Activated CD4-positive, alpha-beta T cell treated with anti-CD3 and anti-CD28 coated beads, Interleukin-2, Interleukin-6, amounts not matched to agents 100 ng/mL and 50 ng/mL, durations not matched to agents 16 hours and 8 hours (primary cell): ENCODE measurements at places on chromosomes 2 and 18.

DNA sequence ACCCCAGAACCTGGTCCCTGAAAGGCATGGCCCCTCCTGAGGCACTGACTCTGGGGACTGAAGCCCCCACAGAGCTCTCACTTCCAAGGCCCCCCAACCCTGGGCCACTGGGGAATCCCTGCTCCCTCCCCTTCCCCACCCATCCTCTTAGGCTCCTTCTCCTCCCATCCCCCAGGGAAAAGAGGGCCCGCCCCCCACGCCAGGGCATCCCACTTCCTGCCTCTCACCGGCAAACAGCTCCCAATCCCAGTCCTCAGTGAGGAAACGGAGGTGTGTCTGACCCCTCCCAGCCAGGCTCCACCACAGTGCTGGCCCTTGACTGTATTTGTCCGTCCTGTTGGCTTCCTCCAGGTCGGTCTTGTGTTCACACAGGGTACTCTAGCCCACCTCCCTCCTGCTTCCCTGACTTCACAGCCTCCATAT is 35.0 kb upstream of the PTMA start:
- no peak for DNase-seq

GRCh38 chr18:77004555-77005380 is 127.8 kb downstream of the MBP start:
- peak; percentile 30 for DNase-seq

GRCh38 chr2:185132501-185133041 is 534.2 kb downstream of the ZNF804A start:
- DNase-seq, result no peak

DNA sequence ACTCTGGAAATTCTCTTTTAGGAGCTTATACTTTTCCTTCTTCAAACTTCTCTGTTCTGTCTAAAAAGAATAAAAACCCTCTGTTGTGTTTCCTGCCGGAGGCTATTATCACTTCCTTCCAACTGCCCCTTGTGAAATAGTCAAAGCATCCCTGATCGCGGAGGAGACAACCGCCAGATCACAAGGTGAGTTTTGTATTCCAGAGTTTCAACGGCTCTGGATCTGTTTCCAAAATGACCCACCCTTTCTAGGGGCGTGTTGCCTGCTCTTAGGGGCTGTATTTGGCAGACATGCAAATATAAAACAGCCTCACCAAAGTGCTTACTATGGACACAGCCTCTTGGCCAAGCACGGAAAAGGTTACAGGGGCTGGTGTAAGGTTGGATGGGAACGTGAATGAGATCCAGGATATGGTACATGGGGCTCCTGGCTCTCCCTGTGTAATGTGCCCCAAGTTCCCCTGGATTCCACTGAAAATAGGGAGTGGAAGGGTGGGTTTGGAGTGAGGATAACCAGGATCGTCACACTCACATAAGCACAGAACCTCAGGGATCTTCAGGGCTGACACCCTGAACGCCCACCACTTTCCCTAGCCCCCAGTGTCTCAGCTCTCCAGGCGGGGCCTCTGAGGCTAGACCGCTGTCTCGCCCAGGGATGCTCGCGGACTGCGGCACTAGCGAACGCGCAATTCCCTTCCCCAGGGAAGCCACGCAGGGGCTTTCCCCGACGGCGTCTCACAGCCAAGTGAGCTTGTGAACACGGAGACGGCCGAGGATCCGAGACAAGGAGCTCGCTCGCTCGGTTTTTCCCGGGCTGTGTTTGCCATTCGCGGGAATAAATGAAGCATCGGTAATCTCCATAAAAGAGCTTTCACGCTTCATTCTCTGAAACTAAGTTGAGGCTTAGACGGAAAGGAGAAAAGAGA is 14.4 kb downstream of the EN1 start:
- DNase-seq, result no peak

DNA sequence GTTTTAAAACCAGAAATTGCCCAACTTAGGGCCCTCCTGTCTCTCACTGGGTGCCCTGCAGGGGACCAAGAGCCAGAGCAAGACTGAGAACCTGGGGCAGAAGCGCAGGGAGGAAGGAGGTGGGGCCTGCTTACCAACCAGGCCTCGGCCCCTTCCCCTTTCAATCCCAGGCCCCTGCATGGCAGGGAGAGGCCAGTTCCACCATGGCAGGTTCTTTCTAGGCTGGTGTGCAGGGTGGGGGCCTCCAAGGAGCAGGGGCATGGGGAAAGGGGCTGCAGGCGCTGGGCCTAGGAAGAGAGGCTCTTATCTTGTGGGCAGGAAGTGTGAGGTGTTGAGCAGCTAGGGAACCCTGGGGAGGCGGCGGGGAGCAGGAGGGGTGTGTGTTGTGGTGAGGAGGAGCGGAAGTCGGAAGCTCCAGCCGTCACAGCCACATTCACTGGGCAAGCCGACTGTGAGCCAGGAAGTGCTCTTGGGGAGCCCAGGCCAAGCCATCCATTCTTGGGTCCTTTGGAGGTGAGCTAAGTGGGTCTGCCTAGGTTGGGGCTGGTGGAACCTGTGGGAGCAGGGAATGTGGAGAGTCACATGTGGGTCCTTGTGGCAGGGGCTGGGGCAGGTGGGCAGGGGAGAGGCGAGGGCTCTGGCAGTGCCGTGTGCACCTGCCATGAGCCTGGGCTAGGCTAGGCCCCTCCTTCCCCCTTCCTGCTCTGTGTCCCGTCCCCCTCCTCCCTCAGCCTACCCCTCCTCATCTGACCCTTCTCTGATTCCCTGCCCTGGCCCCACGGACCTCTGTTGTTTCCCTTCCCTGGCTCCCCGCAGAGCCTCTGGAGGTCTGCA is at the start of gene PSD4:
PSD4 (plus strand) TSS at position 430 of the 834 bp plus-strand sequence. CDS start 8,486 bp downstream, outside the sequence.
- peak; percentile 94 for DNase-seq

GRCh38 chr2:218046238-218046637 is 22.8 kb upstream of the RUFY4 start:
- DNase-seq, result no peak

DNA sequence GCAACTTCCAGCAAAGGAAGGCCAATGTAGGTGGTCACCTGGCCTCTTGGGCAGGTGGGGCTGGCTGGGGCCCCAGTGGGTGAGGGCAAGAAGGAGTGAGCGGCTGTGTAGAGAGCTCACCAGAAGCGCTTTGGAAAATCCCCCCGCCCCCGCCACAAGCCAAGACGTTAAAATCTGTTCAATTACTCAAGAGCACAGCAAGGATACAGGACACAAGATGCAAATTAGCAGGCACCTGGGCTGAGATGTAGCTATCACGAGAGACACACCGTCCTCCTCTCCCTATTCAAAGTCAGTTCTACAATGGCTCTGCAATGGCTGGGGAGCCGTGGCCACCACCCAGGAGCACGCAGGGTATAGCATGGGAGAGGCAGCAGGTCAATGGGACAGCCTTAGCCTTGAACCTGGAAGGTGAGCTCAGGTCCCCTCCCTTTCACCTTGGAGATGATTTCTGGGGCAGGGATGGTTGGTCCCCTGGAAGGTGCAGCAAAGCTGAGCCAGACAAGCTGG is 38.5 kb upstream of the GPR17 start:
- no peak for DNase-seq

DNA sequence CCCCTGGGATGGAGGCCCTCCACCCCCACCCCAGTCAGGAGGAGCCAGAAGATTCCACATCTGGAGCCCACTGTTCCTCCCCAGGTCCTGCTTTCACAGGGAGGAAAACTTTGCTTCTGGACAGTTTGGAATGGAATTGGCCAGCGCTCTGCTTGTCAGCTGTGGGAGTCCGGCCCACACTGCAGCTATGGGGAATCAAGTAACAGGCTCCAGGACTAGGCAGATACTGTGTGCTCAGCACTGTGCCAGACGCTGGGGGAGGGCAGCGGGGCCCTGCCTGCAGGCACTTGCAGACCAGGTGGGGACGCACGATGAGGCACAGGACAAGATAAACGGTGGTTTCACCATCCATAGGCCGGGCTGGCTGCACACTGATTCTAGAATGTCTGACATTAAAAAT is 114.0 kb downstream of the STPG4 start:
- DNase-seq, result no peak

- DNase-seq, result no peak
Observed at GRCh38 chr2:29583104-29583503, 338.3 kb downstream of the ALK start.

DNA sequence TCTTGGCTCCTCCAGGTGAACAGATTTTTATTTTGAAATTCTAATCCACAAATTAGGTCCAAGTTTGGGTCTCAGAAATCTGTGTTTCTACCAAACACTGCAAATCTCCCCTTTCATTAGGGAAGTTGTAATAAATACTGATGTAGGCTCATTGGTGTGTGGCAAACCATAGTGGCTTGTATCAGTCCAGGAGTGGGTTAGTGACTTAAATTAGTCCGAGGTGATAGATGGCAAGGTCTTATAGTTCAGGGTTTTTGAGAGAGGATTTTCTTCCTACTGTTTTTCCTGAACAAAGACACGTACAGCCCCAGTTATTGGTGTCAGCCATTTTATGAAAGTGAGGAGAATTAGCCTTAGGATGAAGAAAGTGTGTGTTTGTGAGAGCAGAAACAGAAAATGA is 74.6 kb downstream of the RPRM start:
- no peak for DNase-seq

DNA sequence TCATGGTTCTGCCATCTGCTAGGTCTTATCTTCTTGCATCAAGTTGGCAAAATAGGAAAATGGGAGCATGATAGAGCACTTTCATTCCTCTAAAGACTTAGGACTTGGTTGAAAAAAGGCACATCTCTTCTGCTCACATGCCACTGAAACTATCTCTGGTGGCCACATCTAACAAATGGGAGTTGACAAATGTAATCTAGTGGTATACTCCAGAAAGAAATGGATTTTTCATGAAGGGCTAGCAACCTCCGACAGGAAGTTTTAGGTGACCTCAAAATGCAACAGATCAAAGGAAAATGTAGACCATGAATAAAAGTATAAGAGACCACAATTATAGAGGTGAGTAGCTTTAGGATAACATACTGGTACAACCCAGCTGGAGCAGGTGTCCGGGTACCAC is 224.1 kb downstream of the SETBP1 start:
- DNase-seq, result no peak

DNA sequence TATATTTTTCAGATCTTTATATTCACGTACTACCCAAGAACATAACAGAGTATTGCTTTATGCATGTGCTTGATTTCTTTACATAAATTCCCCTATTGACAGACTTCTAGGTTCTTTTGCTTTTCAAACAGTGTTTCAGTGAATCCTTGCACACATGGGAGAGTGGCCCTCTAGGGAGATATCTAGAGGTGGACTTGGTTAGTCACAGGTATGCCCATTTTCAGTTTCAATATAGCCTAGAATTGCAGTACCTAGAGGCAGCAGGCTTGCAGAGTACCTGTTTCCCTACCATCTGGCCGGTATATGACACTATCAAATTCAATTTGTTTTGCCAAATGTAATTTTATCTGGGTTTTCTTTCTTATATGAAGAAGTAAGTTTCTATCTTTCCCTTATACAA is 36.8 kb downstream of the EML6 start:
- no peak for DNase-seq

GRCh38 chr2:193124815-193125214 is 930.1 kb upstream of the TMEFF2 start:
- DNase-seq, result no peak

- DNase-seq, result no peak
Observed at GRCh38 chr2:61920548-61920947, 15.1 kb downstream of the COMMD1 start.

GRCh38 chr2:239539083-239539775 is 138.4 kb upstream of the HDAC4 start:
- no peak for DNase-seq

DNA sequence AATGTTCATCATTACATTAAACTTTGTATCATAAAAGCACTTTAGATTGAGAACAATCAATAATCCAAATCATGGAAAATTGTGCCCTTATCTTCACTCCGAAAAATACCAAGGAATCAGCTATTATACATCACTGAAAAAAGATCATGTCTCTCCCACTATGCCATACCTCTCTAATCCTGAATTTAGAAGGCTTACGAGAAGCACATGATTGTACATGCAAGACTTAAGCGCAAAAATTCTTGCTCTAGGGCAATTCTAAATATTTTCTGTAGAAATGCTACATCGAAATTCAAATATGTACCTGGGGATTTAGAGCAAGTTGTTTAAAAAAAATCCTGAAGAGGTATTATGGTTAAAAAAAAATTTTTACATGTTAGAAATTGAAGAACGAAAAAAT is 1.3 kb downstream of the CYTIP start:
- DNase-seq, result no peak

DNA sequence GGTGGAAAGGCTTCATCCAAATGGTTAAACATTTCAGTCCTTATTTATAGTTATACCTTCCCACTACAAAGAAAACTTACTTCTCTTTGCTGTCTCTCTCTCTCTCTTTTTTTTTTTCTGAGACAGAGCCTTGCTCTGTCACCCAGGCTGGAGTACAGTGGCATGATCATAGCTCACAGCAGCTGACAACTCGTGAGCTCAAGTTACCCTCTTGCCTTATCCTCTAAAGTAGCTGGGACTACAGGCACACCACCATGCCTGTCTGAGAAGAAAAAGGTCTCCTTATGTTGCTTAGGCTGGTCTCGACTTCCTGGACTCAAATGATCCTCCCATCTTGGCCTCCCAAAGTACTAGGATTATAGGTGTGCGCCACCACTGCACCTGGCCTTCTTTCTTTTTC is 32.3 kb upstream of the OLA1 start:
- no peak for DNase-seq

GRCh38 chr2:231189171-231189530 is 9.3 kb upstream of the ARMC9 start:
- DNase-seq, result no peak

DNA sequence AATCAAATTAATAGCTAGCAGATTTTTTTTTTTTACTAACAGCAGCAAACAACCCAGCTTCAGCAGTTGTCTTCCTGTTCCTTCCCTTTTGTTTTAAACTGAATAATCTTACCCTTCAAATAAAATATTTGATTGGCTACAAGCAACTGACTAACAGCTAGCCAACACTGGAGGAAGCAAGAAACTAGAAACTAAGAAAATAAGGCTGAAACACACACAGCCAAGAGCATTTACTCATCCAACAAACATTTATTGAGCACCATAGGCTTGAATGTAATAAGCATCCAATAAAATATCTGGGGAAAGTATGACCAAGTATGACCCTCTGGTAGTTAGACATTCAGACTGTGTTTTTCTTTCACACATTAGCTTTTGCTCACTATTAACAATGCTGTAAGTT is 189.2 kb downstream of the CD226 start:
- DNase-seq, result no peak

GRCh38 chr2:238084761-238085160 is 15.4 kb upstream of the ESPNL start:
- no peak for DNase-seq

GRCh38 chr2:132662732-132663131 is 7.3 kb downstream of the LYPD1 start:
- no peak for DNase-seq

- no peak for DNase-seq
Observed at GRCh38 chr2:187377340-187377739, 70.7 kb downstream of the CALCRL start.
